GM04503 (cell line): ENCODE measurements at places on chromosomes 6 and 20.

DNA sequence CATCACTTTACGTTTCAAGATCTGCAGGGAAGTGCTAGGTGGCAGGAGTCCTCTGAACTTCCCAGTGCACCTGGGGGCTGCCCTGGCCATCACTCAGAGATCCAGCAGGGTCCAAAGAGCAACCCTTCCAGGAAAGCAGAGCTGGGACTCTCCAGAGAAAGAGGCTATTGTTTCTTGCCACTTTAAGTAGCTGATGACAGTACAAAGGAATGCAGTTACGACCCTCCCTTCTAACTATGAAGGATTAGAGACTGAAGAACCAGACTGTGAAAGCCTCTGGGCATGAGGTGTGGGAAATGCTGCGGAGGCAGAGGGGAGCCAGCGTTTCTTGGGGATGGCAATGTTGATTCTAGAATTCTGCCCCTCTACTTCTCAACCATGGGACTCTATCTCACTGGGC, 189.1 kb upstream of the SUPT3H start:
- no peak for DNase-seq

DNA sequence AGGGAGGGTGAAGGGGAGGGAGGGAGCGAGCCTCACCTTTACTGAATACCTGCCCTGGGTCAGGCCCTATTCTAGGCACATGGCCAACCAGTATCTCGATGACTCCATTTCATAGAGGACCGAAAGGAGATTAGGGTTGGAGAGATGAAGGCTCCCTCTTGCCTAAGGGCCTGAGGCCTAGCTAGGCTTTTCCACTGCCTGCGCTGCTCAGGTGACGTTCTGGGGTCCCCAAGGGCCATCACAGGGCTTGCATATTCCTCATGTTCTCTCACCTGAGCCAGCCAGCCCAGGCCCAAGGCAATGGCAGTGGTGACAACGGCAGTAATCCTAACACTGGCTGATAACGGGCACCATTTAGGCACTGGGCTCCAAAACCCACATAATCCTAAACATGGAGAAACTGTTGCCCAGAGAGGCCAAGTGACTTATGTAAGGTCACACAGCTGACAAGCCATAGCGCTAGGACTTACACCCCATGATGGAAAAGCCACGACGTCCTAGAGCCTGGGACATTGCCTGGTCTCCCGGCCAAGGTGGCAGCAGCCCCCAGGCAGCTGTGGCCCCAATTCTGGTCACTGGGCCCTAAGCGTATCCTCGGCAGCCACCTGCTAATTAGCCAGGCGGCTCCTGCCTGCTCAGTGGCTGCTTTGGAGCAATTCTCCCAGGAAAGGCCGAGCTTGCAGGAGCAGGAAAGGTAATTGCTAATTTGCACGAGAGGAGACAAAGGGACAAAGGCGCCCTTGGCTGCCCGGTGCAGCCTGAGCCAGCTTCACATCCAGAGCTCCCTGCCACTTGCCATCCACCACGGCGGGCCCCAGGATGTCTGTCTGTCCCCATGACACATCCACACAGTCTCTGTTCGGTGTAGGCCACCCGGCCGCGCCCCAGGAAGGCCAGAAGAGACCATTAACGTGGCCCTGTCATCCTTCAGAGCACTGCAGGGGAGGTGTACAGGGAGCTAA, 21.5 kb downstream of the NOL4L start:
- DNase-seq = no peak

- DNase-seq = no peak
Observed at GRCh38 chr6:48389146-48390043, 278.4 kb upstream of the PTCHD4 start.

DNA sequence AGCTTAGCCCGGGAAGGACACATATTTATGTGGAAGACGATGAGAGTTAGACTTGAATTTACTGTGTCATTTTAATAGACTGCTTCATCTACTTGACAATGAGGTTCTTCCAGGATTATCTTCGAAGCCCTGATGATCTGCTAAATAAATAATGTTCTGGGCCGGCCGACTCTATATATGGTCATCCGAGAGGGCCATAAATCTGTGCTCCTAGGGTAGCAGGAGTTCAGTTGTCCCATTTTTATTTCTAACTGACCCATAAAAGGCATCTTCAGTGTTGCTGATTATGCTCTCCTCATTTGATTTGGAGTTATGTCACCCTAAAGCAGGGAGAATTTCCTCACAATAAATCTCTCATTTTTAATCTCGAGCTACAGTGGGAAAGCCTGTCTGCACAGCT, 217.1 kb downstream of the SLC24A3 start:
- no peak for DNase-seq

- DNase-seq = no peak
Observed at GRCh38 chr6:162409741-162410691, 317.6 kb downstream of the PRKN start.

GRCh38 chr6:69987550-69987949, 121.2 kb downstream of the COL19A1 start:
- no peak for DNase-seq

GRCh38 chr6:129490521-129491255, 219.3 kb downstream of the ARHGAP18 start:
- peak; percentile 90 for DNase-seq

- no peak for DNase-seq
Observed at GRCh38 chr20:35776513-35777101, 4.8 kb downstream of the PHF20 start.

- DNase-seq = peak; percentile 2
Observed at GRCh38 chr6:34852406-34853085, 35.3 kb downstream of the TAF11 start.

GRCh38 chr6:43800746-43801494, 30.9 kb downstream of the VEGFA start:
- DNase-seq = no peak

DNA sequence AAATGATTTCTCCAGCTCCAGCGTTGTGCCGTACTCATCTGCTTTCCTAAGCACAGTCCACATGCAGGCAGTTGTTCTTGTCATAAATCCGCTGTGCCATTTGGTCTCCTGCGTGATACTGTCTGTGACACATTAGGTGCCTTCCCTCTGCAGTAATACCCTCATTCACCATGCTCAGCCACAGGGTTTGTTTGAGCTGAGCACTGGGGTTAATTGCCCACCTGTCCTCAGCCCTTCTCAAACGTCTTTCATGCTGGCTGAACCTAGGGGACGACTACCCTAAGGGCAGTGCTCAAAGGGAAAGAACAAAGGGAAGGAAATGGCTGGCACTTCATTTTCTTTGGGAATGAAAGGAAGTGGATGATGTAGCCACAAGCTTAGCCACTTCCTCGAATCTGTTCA, 64.2 kb upstream of the MYLIP start:
- no peak for DNase-seq

DNA sequence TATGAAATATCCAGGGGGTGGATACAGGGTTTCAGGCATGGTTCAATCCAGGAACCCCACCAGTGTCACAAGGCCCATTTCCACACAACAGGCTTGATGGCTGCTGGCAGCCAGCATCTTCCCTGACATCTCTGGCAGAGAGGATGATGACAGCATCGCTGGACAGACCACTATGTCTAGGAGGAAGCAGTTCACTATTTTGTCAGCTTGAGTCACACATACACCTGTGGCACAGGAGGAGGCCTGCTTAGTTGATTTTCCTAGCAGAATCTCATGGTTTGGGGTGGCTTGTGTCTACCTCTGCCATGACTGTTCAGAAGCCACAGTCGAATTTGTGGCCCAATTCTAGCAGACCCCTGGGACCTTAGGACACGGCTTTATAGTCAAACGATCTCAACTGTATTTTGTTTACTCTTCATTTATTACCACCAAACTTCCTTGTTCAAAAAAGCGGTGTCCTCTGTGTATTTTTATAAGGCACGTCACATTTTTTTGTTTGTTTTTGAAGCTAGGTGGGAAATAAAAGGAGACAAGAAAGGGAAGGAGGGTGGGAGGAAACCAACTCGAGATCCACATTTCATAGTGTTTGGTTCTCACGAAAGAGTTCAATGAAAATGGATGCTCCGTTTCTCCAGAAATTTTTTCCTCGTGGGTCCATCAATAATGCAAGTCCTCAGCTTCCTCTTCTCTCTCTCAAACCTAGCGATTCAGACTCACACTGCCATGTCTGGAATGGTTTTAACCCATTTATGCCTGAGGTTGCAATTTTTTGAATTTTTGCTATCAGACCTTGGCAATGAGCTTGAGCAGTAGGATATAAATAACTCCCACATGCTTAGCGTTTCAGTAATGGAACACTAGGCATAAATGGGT, 94.4 kb downstream of the TOX2 start:
- DNase-seq = no peak

DNA sequence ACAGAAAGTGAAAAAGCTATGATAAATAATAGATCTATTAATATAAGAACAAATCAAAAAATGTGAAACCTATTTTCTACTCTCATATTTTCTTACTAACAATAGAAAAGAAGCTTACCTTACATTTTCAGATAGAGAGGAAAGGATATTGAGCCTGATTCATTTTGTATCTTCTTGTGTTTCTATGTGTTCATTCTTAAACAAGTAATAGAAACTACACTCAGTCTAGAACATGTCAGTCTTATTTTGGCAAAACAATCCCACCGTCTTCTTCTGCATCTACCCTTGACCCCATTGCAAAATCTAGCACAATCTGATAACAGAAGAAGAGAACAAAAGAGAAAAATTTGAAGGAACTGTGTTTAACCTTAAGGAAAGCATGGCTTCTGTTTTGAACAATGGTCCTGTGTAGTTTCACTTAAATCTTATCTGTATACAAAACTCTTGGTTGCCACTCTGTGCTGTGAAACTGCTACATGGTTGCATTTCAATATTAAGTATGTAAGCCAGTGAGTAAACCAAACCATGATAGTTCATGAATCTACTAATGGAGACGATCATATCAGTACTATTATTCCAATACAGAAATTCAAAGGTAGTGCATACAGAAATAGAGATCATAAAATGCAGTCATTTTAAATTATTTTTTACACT, 69.5 kb upstream of the LGSN start:
- DNase-seq = no peak

DNA sequence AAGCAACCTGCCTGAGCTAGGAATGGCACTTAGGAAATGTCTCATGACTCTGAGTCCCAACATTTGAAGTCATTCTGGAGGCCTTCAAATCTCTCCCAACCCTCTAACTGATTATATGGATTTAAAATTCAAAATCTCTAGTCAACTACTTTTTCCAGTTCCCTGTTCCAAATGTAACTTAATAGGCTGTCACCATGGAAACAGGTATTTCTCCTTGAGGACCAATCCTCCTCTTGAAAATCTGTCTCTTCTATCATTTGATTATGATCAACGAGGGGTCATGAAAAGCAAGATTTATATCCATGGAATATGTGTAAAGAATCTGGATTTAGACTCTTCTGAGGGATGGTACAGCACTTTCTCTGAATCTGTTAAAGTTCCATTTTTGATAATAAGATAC, 127.3 kb upstream of the DTNBP1 start:
- DNase-seq = no peak

DNA sequence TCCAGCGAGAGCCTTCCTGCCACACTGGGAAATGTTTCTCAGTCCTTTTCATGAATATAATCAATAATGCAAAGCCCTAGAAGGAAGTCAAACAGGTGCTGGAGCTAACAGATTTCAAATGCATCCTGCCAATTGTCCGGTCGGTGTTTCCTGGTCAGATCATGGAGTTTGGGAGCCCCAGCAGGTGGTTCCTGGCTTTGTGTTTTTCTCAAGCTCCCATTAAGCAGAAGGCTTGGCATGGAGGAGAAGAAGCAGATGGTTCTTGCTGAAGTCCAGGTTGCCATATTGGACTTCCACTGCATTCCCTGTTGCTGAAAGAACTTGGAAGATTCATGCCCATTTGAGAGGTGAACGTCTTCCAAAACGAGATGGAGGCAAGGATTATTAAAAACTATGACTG, 68.6 kb downstream of the GFOD1 start:
- DNase-seq = no peak

DNA sequence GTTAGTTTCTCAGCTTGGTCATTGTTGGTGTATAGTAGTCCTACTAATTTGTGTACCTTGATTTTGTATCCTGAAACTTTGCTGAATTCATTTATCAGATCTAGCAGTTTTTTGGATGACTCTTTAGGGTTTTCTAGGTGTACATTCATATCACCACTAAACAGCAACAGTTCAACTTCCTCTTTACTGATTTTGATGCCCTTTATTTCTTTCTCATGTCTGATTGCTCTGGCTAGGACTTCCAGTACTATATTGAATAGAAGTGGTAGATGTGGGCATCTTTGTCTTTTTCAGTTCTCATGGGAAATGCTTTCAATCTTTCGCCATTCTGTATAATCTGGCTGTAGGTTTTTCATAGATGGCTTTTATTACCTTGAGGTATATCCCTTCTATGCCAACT, 61.3 kb upstream of the HEY2 start:
- DNase-seq = no peak

GRCh38 chr20:5596401-5597193, 153.6 kb upstream of the SHLD1 start:
- DNase-seq = no peak

DNA sequence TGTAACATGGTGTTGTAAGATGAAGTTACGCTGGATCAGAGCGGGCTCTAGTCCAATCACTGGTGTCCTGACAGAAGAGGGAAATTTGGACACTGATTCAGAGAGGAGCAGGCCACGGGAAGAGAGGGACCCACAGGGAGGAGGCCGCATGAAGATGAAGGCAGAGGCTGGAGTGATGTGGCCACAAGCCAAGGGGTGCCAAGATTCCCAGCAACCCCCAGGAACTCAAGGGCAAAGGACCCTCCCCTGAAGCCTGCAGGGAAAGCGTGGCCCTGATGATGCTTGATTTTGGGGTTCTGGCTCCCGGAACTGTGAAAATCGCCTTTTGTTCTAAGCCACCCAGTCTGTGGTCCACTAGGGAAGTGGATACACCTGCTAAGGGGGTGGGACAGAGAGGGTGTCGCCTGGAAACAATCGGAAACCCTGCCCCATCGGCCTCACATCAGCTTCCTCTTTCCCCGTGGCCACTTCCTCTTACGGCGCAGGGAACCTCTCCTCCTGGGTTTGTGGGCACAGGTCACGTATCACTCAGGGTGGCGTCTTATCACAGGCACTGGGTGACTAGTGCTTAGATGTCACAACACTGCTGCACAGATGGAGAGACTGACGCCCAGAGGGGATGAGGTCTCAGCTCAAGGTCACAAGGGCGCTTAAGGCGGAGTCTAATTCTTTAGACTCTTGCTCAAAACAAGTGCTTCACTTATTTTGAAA, 58.0 kb downstream of the SULF2 start:
- no peak for DNase-seq

GRCh38 chr20:10857352-10858070, 183.7 kb upstream of the JAG1 start:
- DNase-seq = no peak

GRCh38 chr20:50335105-50335504, 144.5 kb downstream of the CEBPB start:
- DNase-seq = no peak

DNA sequence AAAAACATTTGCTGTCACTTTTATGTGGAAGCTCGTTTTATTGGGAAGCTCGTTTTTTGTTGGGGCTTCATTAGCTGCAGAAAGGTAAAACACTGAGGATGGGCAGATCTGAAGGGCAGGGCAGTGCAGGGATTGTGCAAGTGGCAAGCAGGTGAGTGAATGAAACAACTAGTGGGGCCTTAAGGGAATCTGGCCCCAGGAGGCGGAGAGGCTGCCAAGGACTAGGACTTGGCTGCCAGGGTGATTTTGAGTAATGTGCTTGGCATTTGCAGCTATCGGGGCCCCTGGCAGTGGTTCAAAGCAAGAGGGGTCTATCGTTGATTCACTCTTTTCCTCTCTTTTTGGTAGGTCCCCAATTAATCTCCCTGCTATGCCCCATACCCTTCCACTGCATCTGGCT, 11.5 kb downstream of the IL22RA2 start:
- no peak for DNase-seq
